ENCODE measurements at places on chromosomes 13 and 19. TPM values are rescaled to one million over a fixed set of nuclear protein-coding genes. Genes with fewer than 3 reads are reported as not detected.
A peak's percentile ranks its signal among the peaks of the same experiment; 100 is the strongest.

GRCh38 chr13:110965038-110965754, 50.3 kb upstream of the ANKRD10 start:
- no peak for DNase-seq

DNA sequence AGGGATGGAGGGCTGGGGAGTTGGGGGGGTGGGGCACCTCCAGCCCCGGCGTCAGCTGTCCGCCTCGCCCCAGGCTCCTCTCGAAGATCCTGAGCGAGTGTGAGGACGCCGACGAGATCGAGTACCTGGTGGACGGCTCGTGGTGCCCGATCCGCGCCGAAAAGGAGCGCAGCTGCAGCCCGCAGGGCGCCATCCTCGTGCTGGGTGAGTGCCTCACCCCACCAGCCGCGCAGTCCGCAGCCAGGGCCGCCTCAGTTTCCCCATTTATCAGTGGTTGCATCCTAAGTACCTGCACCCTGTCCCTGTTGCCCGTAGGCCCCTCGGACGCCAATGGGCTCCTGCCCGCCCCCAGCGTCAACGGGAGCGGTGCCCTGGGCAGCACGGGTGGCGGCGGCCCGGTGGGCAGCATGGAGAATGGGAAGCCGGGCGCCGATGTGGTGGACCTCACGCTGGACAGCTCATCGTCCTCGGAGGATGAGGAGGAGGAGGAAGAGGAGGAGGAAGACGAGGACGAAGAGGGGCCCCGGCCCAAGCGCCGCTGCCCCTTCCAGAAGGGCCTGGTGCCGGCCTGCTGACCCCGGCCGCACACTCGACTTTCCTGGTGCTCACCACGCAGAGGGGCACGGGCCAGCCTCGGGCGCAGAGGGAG, 29.3 kb downstream of the ZBTB7A start:
- no peak for DNase-seq

ZSCAN1 gene
- not detected for total RNA-seq

GRCh38 chr19:10832939-10833296, 3.1 kb downstream of the TMED1 start:
- no peak for DNase-seq

DNA sequence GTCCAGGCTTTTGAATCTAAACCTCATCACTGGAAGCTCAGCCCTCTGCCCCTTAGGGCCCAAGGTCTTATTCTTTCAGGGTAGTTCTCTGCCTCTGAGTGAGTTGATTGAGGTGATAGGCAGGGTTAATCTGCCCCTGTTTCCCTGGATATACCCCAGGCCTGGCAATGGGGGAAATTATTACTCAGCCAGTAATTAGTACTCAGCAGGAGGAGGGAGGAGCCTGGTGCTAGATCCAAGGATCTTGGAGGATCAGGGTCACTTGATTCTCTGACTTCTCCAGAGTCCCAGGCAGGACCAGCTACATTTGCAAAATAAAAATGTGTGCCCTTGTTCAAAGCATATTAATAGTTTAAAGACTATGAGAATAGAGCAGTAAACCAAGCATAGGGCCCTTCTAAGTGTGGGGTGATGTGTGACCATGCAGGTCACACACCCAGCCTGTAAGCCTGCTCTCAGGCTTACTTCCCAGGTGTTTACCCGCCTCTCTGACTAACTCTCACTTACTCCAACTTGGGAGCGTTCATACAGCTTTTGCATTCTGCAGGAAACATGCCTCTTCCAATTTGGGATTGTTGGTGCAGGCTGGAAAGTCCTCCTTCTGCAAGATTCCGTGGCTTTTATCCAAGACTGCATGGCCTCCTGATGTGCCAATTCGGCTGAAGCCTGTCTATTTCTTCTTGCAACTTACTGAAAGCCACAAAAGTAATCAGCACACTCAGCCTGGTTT, 7.9 kb upstream of the STK24 start:
- no peak for DNase-seq

C2CD4C gene
- 0.56 TPM for total RNA-seq

GRCh38 chr19:11324079-11324661, 15.3 kb downstream of the RAB3D start:
- DNase-seq = peak; percentile 25

- no peak for DNase-seq
These were observed 809 bp downstream of the MISP start for GRCh38 chr19:751501-752341.

RNASEH2B gene
- 45.0 TPM for total RNA-seq

MLLT1 gene
- 14.7 TPM for total RNA-seq

RUBCNL gene
- total RNA-seq = not detected

EXOC3L2 gene
- total RNA-seq = 0.95 TPM

GJA3 gene
- total RNA-seq = 1.3 TPM
